ENCODE measurements at places on chromosomes 5 and 9.

GRCh38 chr5:147565524-147565923 is 55.7 kb upstream of the DPYSL3 start:
- peaks cover 7% of the 10 kb centered on the region for H3K27me3 ChIP-seq
- DNase-seq = no peak
- H3K4me3 ChIP-seq = no peak overlapping the region
- H3K4me1 ChIP-seq = no peaks in the 10 kb centered on the region
- H3K27ac ChIP-seq = no peak overlapping the region
- H3K36me3 ChIP-seq = no peaks in the 10 kb centered on the region

DNA sequence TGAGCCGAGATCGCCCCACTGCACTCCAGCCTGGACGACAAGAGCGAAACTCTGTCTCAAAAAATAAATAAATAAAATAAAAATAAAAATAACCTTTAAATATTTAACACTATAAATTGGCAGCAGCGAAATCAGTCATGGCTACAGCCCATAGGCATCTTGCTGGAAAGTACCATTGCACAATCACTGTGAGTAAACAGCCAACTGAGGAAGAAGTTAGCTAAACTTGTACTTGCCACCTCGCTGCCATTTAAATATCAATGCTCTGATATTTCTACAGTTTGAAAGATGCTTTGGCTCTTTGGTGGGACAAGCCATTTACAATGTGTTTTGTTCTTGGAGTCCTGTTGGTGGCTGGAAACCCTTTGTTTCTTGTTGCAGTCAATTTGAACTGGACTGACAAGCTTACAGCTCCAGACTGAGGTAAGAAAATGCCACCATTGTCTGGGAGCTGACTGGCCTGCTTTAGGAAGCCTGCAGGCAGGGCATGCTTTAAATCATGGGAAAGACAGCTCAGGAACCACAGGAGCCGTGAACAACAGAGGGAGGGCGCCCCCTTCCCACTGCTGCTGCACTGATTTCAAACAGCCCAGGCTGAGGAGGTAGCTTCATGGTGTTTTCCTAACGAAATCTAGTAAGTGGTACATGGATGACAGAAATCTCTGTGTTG is 322.8 kb upstream of the RFX3 start:
- peaks cover 16% of the 10 kb centered on the region for H3K27me3 ChIP-seq
- H3K4me3 ChIP-seq = no peak overlapping the region
- no peaks in the 10 kb centered on the region for H3K4me1 ChIP-seq
- no peaks in the 10 kb centered on the region for H3K36me3 ChIP-seq
- no peak for DNase-seq

DNA sequence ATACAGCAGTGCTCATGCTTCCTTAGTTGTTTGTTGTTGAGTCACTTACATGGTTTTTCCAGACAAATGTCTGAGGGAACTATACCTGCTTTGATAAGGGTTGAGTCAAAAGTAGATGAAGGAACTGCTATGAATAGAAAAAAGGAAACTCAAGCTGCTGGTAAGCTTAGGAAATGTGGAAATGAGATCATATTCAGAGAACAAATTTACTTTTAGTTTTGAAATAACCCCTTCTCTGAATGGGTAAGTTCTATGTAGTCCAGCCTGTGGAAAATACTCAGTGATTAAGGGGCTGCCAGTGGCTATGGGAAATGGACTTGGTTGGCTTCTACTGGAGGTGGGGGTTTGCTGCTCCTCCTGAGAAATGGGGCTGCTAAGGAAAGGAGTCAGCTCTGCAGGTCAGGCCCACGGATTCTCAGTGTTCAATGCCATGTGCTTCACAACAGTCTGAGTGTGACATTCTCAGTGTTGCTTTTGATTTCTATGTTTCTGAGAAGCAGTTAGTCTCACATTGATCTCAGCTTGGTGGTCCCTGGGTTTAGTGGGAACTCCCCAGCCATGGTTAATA is 47.7 kb upstream of the GLRX start:
- peak overlapping the region; percentile 36 for H3K4me3 ChIP-seq
- no peaks in the 10 kb centered on the region for H3K27me3 ChIP-seq
- no peak for DNase-seq
- no peak overlapping the region for H3K27ac ChIP-seq
- H3K36me3 ChIP-seq = peaks cover 9% of the 10 kb centered on the region

DNA sequence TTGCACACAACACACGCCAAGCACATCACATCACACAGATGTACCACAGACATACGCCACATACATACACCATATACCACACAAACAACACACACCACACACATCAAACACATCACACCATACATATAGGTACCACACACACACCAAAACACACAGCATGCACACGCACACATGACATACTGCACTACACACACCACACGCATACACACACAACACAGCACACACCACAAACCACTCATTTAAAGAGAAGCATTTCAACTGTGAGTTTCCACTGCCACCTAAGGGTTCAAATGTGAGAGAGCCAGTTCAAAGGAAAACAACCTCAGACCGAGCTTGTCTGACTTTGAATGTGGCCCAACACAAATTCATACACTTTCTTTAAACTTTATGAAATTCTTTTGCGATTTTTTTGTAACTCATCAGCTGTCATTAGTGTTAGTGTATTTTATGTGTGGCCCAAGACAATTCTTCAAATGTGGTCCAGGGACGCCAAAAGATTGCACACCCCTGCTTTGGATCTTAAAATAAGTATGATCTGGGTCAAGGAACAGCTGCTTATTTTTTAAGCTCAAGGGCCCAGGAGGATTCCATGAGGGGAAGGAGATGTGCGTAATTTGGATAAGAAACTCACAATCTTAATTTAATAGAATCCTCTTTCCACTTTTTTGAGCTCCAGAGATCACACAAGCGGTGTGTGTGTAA is 494.6 kb downstream of the GADD45G start:
- peaks cover 6% of the 10 kb centered on the region for H3K27me3 ChIP-seq
- DNase-seq = no peak
- no peaks in the 10 kb centered on the region for H3K36me3 ChIP-seq
- H3K27ac ChIP-seq = no peak overlapping the region
- no peaks in the 10 kb centered on the region for H3K4me1 ChIP-seq

- peaks cover 16% of the 10 kb centered on the region for H3K4me1 ChIP-seq
- no peaks in the 10 kb centered on the region for H3K36me3 ChIP-seq
- no peak overlapping the region for H3K4me3 ChIP-seq
- no peak overlapping the region for H3K27ac ChIP-seq
These were observed 66.4 kb downstream of the RETREG1 start for GRCh38 chr5:16550316-16550952.

DNA sequence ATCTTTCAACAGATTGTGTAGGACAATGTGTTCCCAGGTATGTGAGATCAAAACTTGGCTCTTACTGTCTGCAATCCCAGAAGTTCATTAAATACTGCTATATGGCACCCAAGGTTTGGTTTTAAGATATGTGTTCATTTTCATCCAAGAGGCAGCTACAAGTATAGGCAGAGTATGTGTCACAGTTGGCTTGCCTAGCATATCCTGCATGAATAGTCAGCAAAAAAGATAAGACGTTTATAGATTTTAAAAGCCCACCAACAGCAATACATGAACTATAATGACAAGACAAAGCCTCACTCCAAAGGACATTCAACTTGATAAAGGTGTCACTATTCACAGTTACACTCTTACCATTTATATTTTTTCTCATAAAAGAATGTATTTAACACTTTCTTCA is 99.1 kb downstream of the BNC2 start:
- H3K4me1 ChIP-seq = no peaks in the 10 kb centered on the region
- no peak overlapping the region for H3K27ac ChIP-seq
- H3K36me3 ChIP-seq = peaks cover 2% of the 10 kb centered on the region

DNA sequence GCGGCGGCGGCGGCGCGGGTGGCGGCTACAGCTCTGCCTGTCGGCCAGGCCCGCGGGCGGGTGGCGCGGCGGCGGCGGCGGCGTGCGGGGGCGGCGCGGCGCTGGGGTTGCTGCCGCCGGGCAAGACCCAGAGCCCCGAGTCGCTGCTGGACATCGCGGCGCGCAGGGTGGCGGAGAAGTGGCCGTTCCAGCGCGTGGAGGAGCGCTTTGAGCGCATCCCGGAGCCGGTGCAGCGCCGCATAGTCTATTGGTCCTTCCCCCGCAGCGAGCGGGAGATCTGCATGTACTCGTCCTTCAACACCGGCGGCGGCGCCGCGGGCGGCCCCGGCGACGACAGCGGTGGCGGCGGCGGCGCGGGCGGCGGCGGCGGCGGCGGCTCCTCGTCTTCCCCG is 296 bp downstream of the ZSWIM6 start:
- H3K4me1 ChIP-seq = peaks cover 38% of the 10 kb centered on the region
- peak overlapping the region; percentile 99 for H3K27ac ChIP-seq
- H3K36me3 ChIP-seq = peaks cover 51% of the 10 kb centered on the region
- peak; percentile 30 for DNase-seq
- peaks cover 10% of the 10 kb centered on the region for H3K27me3 ChIP-seq
- peak overlapping the region; percentile 93 for H3K4me3 ChIP-seq

GRCh38 chr5:33270671-33271070 is 170.1 kb upstream of the TARS1 start:
- H3K4me3 ChIP-seq = no peak overlapping the region
- no peak for DNase-seq
- no peak overlapping the region for H3K27ac ChIP-seq
- H3K36me3 ChIP-seq = peaks cover 3% of the 10 kb centered on the region
- H3K4me1 ChIP-seq = no peaks in the 10 kb centered on the region

All from effector memory CD8-positive, alpha-beta T cell (primary cell).